ENCODE measurements at places on chromosomes 2 and 18.
A peak's percentile ranks its signal among the peaks of the same experiment; 100 is the strongest.

GRCh38 chr2:205235434-205235833, 446.9 kb upstream of the NRP2 start:
- no peak for DNase-seq

GRCh38 chr2:136016836-136017235, 31.4 kb upstream of the DARS1 start:
- no peak for DNase-seq

DNA sequence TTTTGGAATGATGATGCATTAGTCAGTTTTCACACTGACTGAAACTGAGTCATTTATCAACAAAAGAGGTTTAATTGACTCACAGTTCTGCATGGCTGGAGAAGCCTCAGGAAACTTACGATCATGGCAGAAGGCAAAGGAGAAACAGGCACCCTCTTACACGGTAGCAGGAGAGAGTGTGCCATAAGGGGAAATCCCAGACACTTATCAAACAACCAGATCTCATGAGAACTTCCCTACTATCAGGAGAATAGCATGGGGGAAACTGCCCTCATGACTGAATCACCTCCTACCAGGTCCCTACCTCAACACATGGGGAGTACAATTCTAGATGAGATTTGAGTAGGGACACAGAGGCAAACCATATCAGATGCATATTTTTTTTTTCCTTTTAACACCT, 504.5 kb upstream of the VRK2 start:
- DNase-seq, result no peak

GRCh38 chr2:31580321-31581117, at the start of gene SRD5A2:
Gene SRD5A2, minus strand, starts transcription at chr2:31580938. Its CDS starts 38 bp downstream, at chr2:31580900.
- DNase-seq, result no peak

DNA sequence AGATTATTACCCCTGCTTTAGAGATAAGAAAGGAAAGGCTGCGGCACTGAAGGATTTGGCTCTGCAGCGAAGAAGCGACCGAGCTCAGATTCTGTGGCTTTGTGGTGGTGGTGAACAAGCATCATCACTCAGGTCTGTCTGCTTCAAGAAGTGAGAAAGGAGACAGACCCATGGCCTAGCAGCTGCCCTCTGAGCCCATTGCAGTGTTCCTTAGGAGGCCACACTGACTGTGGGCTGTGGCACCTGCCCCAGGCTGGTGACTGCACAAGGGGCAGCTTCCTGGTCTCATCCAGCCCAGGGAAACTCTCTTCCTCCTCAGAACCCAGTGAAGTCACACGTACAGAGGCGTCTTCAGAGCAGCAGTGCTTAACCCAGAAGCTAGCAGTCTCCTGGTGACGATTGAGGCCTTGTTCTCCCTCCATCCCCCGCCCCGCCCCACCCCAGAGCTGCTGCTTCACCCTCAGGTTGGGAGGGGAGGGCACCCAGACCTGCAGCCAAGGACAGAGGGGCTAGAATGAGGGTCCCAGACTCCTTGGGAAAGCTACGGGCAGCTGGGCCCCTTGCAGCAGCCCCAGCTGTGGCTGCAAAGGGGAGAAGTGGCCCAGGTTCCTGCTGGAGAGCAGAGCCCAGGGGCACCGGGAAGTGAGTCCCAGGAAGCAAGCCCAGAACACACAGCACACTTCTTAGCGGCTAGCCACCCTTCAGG, 22.2 kb downstream of the BIN1 start:
- peak; percentile 47 for DNase-seq

DNA sequence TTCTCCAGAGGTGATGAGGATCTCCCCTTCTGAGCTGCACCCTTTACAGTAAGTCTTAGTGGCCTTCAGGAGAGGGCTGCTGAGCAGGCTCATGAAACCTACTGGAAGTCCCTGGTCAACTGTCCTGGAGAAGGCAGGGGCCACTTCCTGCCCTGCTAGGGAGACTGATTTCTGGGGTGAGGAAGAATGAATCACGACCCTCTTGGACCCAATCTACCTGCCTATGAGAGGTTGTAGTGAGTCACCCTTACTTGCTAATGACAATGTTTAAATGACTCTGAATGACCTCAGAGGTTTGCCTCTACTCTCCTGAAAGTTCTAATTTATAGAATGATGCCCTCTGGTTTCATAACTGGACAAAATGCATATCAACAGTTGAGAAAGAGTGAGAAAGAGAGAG, 79.4 kb upstream of the FAM136A start:
- DNase-seq, result no peak

GRCh38 chr2:99900556-99900955, 241.8 kb downstream of the AFF3 start:
- DNase-seq, result no peak

DNA sequence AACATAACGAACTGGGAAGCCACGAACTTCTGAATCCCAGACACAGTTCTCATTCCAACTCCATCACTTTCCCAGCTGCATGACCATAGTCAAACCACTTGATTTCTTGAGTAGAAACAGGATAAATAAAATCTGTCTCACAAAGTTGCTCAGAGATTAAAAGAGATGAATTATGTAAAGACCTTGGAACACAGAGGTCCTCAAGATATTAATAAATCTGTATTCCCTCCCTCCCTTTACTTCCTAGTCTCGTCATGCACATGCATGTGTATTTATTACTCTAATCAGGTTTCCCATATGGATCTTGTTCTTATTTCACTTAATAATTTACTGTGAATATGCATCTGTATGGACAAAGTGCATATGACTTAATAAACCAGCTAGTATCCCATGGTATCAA, 21.1 kb upstream of the CSRNP3 start:
- no peak for DNase-seq

GRCh38 chr2:101295895-101296294, 12.6 kb downstream of the RNF149 start:
- DNase-seq, result no peak

- no peak for DNase-seq
Measured at GRCh38 chr2:163859951-163860350, 124.1 kb upstream of the FIGN start.

GRCh38 chr18:54787616-54788015, 40.7 kb upstream of the RAB27B start:
- DNase-seq, result no peak

Data from stimulated activated naive CD8-positive, alpha-beta T cell treated with anti-CD3 and anti-CD28 coated beads, Interleukin-15, Interleukin-2, amounts not matched to agents 100 U/mL and 50 U/mL, for 24 hours (primary cell).